Neuronal stem cell (in vitro differentiated cells): ENCODE measurements at places on chromosomes 16 and 17.

DNA sequence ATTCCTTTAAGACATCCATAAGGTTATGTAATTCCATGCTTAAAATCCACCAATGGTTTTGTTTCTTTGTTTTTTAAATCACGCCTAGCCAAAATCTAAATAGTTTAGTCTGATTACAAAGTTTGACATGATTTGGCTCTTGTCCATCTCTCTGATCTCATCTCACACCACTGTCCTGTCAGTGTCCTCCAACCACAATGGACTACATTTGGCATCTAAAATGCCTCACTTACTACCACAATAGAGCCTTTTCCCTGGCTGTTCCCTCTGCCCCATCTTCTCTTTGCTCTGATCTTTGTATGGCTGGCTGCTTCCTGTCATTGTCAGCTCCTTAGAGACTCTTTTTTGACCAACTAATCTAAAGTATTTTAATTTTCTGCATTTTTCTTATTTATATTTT, 157.2 kb downstream of the MYO1D start:
- no peak for DNase-seq

DNA sequence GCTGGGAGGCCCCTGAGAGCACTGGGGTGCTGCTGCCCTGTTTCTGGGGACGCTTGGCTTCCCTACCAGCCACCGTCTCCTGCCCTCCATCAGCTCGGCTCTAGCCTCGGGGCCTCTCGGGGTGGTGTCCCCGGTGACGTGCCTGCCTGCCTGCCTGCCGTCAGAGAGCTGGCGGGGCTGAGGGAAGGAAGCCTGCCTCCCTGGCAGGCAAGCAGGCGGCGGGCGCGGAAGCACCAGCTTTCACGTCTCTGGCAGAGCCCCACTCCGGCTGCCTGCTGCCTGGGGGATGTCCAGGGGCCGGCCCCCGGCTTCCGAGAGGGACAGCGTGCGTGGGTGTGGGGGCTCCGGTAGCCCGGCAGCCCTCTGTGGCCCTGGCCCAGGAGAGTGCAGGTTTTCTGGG, 9.3 kb downstream of the CENPX start:
- DNase-seq: no peak

GRCh38 chr16:20647736-20648135, 49.7 kb downstream of the ACSM1 start:
- no peak for DNase-seq

DNA sequence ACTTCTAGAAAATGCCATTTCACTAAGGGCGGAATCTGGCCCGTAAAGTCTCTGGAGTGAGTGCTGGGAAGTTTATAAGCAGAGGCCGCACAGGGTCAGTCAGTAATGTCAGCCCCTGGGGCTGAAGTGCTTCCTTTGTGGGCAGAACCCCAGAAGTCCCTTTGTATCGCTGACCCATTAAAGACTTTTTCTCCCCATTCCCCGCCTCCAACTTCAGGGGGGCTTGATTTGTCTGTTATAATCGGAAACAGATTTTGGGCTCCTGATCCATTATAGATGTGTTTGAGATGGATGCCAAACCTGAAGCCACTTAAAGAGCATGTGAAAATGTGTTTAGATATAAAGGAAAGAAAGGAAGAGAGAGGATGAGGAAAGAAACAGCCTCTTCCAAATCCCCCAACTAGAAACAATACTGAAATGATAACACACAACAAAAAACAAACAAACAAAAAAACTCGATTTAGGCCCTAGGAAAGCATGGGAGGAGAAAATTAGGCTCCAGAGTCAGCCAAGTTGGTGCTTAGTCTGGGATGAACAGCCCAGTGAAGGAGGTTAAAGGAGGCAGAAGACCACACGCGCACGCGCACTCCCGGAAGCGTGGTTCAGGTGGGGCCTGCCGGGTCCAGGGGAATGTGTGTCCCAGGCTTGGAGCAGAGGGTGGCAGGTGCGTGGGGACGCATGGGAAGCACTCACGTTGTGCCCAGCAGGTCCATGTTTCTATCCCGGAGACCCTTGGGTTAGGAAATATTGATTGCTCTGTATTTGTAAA, 27.1 kb downstream of the MSI2 start:
- no peak for DNase-seq

DNA sequence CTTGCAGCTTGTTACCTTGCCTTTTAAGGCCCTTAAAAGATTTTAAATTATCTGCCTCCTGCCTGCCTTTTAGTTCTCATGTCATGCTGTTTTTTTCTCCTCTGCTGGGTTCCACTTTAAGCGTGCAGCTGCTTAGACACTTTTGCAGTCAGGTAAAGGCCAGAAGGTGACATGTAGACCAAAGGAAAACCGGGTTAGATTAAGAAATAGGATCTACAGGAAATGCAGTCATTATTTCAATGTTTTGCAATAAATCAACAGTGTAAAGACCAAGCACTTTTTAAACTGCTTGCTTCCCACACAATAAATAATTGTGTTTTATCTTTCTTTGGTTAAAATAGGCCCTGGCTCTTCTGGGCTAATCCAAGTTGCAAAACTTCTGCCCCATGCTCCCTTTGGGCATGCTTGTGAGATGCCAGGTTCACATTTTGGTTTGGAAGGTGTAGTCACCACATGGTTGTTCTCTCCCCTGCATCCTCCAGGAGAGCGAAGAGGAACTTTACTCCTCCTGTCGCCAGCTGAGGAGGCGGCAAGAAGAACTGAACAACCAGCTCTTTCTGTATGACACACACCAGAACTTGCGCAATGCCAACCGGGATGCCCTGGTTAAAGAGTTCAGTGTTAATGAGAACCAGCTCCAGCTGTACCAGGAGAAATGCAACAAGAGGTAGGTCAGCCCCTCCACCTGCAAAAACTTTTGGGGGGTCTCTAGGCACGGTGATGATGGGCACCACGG, 54.9 kb downstream of the SDR42E1 start:
- no peak for DNase-seq

- DNase-seq: no peak
Measured at GRCh38 chr16:24007391-24007790, 171.6 kb downstream of the PRKCB start.

- no peak for DNase-seq
Measured at GRCh38 chr17:29393436-29393835, 3.3 kb downstream of the TAOK1 start.

- no peak for DNase-seq
Measured at GRCh38 chr17:74528491-74529199, 2.6 kb downstream of the CD300LB start.

GRCh38 chr17:4066210-4066609, 76.6 kb downstream of the ZZEF1 start:
- no peak for DNase-seq

DNA sequence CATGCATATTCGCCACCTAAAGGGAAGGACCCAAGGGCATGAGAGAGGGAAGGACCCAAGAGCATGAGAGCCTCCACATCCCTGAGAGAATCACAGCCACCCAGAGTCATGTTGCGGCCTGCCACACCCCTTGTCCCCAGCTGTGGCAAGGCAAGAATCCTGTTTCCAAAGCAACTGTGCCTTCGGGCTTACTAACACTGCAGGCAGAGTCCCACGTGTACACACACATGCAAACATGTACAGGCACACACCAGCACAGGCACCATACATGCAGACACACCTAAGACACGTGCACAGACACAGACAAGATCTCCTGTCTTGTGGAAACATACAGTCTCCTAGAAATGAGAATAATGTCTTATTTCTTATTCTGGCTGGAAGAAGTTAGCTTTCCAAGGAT, 92.4 kb upstream of the CDYL2 start:
- no peak for DNase-seq

GRCh38 chr16:75224306-75225082, 5.7 kb downstream of the CTRB1 start:
- no peak for DNase-seq

GRCh38 chr16:72999541-73000019, 48.3 kb downstream of the ZFHX3 start:
- DNase-seq: no peak

DNA sequence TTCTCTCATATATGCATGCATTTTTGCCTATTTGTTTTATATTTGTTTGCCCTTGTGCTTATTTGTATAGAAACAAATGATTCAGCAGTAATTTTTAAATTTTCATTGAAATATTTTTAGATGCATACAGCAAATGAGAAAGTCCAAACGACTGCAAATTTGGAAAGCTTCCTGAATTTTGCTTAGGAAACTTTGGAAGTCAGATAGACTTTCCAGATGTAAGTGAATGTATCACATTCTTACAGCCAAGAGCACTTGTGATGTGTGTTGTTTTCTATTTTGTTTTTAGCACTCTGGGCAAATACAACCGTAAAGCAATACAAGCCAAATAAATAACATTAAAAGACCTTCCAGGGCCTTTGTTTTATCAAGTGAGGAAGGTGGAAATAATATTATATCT, 680.8 kb upstream of the CDH8 start:
- DNase-seq: no peak

DNA sequence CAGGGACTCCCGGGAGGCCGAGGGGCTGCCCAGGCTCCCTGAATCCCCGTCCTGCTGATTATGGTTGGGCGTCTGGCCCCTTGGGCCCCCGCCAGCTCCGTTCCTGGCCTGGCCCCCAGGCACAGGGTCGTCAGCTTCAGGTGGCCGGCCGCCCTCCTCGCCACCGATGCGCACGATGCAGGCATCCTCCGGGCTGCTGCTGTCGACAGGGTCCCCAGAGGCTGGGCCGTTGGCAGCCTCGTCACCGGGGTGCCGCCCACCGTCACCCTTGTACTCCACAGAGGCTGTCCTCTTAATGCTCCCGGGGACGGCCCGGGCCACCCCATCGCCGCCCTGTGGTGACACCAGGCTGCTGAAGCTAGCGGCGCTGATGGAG, 60.4 kb downstream of the PRMT7 start:
- DNase-seq: no peak

GRCh38 chr16:86665319-86665675, 86.9 kb downstream of the FOXL1 start:
- no peak for DNase-seq

GRCh38 chr17:69884356-69884755, 190.7 kb upstream of the KCNJ16 start:
- no peak for DNase-seq

DNA sequence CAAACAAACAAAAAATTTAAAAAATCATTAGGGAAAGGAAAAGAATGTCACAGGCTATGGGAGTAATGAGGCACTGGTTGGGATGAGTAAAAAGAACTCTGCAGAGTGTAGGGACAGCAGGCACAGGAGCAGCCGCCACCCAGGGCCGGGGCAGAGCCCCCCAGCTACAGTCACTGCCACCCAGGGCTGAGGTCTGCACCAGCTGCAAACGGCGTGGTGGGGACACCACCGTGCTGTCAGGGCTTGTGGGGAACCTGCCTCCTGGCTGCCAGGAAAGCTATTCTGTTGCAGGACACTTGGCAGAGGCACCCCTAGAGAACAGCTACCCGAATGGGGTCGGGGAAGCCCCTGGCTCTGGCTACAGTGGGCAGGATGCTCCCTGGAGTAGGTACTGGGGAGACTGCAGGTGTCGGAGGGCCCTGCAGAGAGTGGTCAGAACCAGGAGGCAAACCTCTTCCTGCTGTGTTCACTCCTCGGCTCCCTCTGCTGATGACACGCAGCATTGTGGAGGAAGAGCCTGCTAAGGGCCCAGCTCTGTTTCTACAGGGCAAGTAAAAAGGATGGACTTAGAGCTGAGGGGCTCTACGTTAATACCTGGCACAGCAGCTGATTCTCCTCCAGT, 32.3 kb upstream of the CAPN15 start:
- DNase-seq: no peak

- DNase-seq: no peak
Measured at GRCh38 chr16:3645108-3645503, 9.4 kb upstream of the DNASE1 start.

GRCh38 chr17:8447799-8448198, 12.1 kb downstream of the NDEL1 start:
- no peak for DNase-seq

GRCh38 chr16:77539421-77540034, 104.7 kb upstream of the ADAMTS18 start:
- DNase-seq: no peak

DNA sequence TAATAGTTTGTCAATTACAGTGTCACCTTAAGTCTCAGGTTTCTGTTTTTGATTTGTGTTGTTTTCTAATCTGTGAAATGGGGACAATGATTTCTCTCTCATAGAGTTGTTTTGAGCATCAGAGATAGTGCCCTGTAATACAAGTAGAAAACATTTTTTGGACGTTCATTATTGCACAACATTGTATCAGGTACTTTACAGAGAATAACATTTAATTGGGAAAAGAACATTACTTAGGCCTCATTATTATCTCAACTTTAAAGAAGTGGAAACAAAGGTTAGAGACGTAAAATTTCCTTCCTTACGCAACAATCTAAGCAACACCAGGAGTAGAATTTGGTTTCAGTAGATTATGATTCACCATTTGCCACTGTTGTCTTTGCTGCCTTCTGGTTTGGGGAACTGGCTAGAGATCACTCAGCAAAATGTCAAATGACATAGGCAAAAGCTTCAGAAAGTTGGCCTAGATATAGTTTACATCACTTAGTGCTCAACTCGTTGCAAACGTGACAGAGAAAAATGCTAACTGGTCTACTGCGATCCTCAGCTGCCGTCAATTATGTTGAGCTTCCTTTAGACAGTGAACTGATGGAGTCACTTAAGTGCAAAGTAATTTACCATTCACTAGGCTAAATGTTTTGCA, 1026.8 kb downstream of the CDH11 start:
- DNase-seq: no peak

DNA sequence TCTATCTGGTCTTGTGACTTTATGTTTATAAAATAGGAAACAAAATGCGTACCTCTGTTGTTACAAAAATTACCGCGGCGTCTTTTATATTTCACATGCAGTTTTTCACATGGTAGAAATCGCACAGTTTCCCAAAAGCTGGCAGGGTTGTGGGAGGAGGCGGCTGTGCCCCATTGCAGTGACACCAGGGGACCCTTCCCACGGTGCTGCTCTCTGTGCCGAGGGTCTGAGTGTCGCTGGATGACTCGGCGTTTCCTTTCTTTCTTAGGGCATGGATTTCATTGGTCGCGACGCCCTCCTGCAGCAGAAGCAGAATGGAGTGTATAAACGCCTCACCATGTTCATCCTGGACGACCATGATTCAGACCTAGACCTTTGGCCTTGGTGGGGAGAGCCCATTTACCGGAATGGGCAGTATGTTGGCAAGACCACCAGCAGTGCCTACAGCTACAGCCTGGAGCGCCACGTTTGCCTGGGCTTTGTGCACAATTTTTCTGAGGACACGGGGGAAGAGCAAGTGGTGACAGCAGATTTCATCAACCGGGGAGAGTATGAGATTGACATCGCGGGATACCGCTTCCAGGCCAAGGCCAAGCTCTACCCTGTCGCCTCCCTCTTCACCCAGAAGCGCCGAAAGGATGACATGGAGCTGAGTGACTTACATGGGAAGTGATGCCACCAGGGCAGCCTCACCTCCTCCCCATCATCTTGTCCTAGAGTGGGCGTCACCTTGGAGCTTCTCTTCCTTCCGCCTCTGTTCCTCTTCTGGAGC, 17.2 kb upstream of the CLEC18C start:
- DNase-seq: no peak

GRCh38 chr16:77782694-77783093, 5.7 kb upstream of the VAT1L start:
- DNase-seq: no peak

DNA sequence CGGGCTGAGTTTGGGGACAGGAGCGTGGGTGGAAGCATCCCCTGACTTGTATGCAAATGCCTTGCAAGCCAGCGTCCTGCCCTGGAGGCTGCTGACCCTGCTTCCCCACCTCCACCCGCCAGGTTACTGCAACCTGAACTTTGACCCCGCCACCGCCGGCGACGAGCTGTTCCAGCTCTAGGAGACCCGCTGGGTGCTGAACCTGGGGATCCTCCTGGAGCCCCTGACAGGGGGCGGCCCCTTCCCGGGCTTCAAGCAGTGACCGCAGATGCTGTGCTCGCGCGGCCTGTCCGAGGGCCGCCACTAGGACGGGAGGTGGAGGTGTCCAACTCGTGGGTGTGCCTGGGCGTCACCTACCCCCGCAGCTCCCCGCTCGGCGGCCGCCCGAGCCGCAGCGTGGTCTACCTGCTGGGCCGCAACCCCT, 10.7 kb upstream of the SLC16A5 start:
- no peak for DNase-seq
